ENCODE measurements at places on chromosomes 16 and 17. TPM values are rescaled to one million over a fixed set of nuclear protein-coding genes. Genes with fewer than 3 reads are reported as not detected.

Gene METTL9
- total RNA-seq, result 85.1 TPM

Gene KRTAP9-2
- total RNA-seq, result not detected

Gene SLC2A4
- 0.19 TPM for total RNA-seq

Gene GNGT2
- total RNA-seq, result 41.3 TPM

Gene CCL13
- total RNA-seq, result not detected

Gene RASD1
- 0.17 TPM for total RNA-seq

Gene CCL14
- not detected for total RNA-seq

Gene ABCA3
- 3.1 TPM for total RNA-seq

Gene EVI2A
- total RNA-seq, result 22.0 TPM

Gene HBA2
- total RNA-seq, result not detected

Gene TSPAN10
- 0.12 TPM for total RNA-seq

Gene MEOX1
- 0.12 TPM for total RNA-seq

Gene CDH16
- total RNA-seq, result not detected

Gene SRP68
- total RNA-seq, result 127 TPM
